Foreskin keratinocyte (primary cell): ENCODE measurements at places on chromosomes 1 and 21. TPM values are rescaled to one million over a fixed set of nuclear protein-coding genes. Genes with fewer than 3 reads are reported as not detected.

SPRR4 gene
- total RNA-seq, result 0.18 TPM in 1 of 2 replicates, not detected in the other

F5 gene
- total RNA-seq, result not detected in 2 replicates

- DNase-seq, result no peak
These were observed 190.5 kb upstream of the CSF3R start for GRCh38 chr1:36673202-36673601.

DNA sequence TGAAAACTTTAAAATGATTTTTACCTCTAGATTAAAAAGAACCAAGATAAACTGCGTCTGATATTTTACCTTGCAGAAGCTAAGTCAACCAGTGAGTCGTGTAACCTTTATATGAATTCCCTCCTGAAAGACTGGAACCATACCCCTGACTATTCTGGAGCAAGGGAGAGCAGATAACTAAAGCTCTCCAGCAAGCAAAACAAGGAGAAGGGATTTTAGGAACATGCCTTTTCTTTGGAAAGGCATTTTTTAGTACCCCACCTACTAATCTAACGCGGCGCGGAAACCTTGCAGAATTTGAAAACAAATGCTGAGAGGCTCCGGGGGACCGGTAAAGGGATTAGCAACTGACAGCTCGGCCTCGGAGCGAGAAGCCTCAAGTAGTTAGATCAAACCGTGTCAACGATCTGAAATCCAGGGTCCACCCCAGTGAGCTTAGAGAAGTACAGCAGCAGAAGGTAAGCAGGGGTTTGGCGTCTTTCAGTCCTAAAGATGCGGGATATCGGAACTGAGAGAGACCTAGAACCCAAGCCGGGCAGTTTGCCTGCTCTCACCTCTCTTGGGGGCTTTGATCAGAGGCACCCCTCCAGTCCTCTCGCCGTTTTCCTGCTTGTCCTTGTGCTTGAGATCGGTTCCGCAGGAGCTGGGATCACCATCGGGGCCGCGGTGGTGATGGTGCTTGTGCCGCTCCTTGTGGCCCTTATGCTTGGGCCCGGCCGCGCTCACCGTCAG is 954 bp downstream of the RSBN1 start:
- DNase-seq, result no peak

DNA sequence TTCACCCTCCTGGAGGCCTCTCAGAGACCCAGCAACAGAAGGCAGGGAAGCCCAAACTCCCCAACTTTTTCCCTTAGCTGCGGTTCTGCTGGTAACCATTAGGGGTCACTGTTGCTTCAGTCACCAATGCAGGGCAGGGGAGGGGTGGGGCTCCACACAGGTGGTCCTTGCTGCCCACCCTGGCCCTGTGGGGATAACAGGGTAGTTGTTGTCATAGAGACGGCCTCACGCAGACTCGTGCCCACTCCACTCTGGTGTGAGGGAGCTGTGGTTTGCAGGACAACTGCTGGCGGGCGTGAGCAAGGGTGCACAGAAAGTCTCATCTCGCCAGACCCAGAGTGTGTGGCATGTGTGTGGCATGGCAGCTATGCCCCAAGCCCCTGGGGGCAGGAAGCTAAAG is 19.9 kb downstream of the INSRR start:
- no peak for DNase-seq
